ENCODE measurements at places on chromosomes 3 and 15.

DNA sequence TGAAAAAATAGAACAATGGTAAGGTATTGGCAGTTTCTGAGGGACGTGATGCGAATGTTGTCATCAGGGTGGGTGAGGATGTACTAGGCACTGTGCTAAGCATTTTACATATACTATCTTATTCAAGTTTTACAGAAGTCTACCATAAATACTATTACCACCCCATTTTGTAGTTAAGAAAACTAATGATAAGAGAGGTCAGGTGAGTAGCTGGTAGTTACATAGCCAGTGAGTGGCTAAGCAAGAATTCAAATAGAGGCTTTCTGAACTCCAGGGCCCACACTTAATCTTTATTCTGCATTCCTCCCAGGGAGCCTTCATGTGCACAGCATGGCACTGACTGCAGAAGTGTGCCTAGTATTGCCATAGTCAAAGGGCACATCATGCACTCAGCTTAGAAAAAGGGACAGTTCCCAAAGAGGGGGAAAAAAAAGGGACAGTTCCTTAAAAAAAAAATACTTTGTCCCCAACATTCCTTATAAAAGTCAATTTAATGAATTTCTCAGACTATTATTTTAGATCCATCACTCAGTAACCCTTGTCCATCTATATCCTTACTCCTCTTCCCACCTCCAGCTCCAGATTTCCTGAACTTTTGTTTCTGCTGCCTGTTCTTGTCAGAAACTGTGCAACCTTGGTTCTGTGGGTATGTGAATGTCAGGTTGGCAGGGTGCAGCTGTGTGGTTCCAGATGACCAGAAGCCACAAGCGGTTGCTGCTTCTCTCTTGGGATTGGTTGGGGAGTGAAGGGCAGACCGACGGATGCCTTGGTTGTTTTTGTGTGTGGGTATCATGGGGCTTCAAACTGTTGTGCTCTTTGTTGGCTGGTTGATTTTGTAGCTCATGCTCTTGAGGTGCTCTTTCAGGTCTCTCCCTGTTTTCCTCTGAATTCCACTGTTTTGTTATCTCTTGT lies 8.3 kb downstream of the MAPKBP1 start:
- no peak for DNase-seq

- no peak for DNase-seq
Observed at GRCh38 chr15:77808075-77808474, 175.4 kb upstream of the LINGO1 start.

GRCh38 chr3:30324587-30324986 lies 281.8 kb upstream of the TGFBR2 start:
- DNase-seq, result no peak

DNA sequence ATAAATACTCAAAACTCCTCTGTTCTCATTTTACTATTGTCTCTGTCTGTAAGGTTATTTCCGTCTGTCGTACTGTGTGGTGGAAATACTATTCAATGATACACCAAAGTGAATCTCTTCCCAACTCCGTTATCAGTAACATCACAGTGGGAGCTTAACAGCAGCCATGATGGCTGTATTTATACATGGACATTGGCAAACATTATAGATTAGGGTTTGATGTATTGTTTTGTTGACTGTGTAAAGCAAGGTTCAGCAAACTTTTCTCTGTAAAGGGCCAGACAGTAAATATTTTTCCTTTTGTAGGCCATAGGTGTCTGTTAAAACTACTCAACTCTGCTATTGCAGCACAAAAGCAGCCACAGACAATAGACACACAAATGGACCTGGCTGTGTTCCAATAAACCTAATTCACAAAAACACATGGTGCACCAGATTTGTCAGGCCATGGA lies 23.2 kb downstream of the LIPC start:
- DNase-seq, result no peak

DNA sequence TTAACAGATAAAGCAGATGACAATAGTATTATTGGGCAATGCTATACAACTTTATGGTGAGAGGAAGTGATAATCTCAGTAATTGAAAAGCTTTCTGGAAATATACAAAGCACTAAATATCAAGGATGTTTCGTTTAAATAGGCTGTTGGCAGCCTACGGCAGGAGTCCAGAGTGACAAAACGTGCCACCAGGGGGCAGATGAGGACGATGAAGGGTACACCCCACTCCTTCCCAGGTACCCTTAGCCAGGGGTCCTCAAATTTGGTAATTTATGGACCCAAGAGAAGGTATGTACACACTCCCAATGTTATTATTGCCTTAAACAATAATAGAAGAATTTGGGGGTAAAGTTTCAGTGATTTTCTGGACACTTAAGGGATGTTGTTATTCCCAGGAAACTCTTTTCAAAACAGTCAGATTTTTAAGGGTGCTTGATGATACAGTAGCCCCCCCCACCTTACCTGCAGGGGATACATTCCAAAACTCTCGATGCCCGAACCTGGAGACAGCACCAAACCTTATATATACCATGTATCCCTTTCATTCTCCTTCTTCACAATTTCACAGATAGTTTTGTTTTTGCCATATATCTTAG lies 1.4 kb upstream of the MAGEL2 start:
- peak; percentile 18 for DNase-seq

DNA sequence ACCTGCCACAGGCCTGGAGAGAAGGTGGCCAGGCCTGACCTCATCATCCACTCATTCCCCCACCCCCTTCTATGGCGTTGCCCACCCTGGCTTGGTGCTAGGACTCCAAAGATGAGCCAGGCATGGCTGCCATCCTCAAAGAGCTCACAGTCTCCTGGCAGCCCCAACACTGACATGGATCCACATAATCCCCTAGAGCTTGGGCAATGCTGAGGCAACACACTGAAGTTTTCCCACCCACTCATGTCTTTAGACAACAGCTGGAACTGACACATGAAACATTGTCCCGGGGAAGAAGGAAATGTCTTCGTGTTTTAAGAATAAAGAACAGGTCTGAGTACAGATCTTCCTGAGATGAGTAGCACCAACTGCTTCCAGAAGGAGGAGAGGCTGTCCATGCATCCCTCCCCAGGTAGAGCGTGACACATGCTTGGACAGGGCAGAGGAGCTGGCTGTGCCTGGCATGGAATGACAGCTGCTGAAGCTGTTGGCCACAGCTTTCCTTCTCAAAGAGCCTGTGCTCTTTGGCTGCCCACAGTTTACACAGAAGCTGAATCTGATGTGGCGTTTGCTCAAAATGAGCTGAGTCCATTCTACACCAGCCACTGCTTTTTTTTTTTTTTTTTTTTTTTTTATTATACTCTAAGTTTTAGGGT lies 70.1 kb downstream of the HOMER2 start:
- no peak for DNase-seq

DNA sequence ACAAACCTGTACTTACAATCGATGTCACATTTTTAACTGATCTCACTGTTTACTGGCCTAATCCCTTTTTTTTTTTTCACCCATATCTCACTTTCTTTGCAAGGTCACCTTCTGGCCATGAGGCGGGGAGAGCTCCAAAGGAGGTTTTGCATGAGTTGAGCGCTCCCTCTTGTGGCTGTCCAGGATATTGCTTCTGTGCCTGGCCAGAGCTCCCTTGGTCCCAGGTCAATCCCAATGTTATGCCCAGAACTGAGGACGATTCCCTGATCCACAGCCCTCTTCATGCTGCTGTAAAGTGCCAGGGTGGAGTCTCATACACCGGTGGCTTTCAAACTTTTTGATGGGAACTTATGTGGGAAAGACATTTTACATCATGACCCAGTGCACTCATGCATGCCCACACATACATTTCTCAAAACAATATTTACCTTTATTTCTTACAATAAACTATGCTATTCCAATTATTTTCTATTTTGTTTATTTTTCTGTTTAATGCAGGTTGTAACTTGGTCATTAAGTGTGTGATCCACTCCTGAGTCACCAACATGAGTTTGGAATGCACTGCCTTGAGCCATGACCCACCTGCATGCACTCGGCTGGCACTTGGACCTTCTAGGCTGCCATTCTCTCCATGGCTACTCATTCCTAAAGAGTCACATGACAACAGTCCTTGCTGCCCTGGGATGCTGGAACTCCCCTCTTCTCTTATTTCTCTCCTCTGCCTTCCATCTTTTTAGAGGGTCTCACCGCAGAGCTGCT lies 9.6 kb upstream of the SST start:
- DNase-seq, result peak; percentile 47

GRCh38 chr3:147311716-147312115 lies 94.6 kb downstream of the ZIC4 start:
- DNase-seq, result no peak

- DNase-seq, result no peak
Observed at GRCh38 chr15:68272721-68273271, 4.7 kb upstream of the FEM1B start.

GRCh38 chr3:129184396-129184657 lies 631 bp upstream of the CNBP start:
- DNase-seq, result no peak

DNA sequence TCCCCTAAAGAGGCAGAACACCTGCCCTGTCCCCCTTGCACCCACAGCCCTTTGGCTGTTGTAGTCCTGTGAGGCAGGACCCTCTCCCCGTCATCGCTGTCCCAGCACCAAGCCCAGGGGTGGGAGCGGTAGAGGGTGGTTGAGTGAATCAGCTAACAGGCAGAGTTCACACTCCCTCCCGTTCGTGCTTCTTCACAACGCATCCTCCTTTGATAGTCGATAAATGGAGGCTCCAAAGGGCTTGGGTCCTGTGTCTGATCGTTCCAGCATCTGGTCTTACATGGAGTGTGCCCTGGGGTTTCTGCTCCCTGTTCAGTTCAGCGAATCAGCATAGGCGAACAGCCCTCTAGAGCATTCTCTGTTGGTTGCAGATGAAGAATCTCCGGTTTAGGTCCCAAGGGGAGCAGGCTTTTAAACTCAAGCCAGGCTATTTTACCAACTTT lies 820 bp upstream of the HMCES start:
- peak; percentile 8 for DNase-seq

DNA sequence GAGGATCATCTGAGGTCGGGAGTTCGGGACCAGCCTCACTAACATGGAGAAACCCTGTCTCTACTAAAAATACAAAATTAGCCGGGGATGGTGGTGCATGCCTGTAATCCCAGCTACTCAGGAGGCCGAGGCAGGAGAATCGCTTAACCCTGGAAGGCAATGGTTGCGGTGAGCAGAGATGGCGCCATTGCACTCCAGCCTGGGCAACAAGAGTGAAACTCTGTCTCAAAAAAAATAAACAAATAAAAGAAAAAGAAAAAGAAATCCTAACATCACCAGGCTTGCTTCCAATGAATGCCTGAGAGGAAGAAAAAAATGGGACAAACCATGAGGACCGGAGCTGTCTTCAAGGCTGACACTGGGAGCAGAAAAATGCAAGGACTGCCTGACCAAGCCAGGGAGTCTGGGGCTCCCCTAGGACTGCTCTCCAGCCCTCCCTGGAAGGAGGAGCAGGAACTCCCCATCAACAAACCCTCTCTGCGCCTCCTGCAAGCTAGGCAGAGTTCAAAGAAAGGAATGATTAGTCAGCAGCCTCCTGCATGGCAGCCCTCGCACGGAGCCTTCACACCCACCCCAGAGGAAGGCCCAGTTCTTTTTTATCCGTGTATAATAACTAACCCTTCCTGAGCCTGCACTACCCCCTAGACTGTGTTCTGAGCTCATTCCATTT lies 55.4 kb downstream of the NUP210 start:
- DNase-seq, result no peak

DNA sequence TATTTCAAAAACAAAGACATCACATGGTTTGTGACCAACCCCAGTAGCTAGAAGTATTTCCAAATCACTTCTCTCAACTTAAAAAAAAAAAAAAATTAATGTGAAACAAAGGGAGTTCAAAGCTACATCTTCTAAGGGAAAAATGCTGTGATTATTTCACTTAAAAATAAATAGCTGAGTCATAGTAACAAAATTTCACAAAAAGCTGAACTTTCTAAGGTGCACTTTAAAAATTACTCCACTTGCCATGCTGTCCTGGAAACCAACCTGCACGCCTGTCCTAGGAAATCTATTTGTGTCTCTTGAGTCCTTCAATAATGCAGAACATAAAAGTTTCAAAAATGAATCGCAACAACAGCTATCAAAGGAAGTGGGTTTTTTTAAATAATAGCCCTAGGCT lies 1.8 kb downstream of the ACAP2 start:
- DNase-seq, result no peak

DNA sequence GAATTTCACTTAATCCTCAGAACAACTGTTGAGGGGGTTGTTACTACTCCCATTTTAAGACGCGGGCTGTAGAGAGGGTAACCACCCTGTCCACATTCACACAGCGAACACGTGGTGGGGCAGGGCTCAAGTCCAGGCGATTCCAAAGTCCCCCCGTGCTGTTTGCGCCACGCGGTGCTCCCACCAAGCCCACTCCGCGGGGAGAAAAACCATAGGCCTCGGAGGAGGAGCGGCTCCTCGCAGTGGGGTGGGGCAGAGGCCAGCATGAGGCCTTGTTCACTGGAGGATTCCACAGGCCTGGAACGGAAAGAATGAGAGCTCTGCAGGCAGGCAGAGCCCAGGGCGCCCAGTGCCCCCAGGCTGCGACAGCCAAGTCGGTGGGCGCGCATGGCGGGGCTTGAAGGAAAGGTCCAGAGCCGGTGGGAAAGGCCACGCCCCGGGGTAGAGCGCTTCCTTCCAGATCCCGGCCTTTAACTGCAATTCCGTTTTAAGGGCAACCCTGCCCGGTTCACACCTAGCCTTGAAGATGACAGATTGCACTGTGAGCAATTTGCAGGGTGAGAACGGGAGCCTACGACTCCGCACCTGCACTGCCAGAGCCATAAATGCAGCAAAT lies 161.8 kb upstream of the TBL1XR1 start:
- peak; percentile 54 for DNase-seq

DNA sequence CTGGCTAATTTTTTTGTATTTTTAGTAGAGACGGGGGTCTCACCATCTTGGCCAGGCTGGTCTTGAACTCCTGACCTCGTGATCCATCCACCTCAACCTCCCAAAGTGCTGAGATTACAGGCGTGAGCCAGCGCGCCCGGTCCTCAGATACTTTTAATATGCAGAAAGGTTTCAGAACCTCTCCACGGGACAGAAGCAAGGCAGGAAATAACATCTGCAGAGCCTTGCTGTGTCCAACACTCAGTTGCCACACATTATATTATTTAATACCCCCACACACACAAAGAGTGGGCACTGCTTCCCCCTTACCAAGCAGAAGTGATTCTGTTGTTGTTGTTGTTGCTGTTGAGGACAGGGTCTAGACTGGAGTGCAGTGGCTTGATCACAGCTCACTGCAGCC lies 28.0 kb downstream of the OSBPL10 start:
- no peak for DNase-seq

DNA sequence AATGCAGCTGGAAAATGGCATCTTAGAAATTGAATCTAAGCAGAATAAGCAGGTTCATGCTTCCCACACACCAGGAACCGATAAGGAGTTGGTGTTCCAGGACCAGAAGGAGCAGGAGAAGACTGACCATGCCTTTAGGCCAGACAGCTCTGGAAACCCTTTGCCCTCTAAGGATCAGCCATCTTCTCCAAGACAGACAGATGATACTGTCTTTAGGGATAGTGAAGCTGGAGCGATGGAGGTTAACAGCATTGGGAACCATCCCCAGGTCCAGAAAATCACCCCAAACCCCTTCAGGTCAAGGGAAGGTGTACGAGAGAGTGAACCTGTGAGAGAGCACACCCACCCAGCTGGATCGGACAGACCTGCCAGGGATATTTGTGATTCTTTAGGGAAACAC lies 49.2 kb downstream of the CDAN1 start:
- DNase-seq, result no peak
